ENCODE measurements at places on chromosomes 7 and 10.

GRCh38 chr10:16509996-16510395 is 11.7 kb downstream of the C1QL3 start:
- no peak for DNase-seq

GRCh38 chr7:128833148-128833945 is 3.1 kb downstream of the FLNC start:
- no peak for DNase-seq

GRCh38 chr7:77710067-77710466 is 13.8 kb downstream of the RSBN1L start:
- no peak for DNase-seq

DNA sequence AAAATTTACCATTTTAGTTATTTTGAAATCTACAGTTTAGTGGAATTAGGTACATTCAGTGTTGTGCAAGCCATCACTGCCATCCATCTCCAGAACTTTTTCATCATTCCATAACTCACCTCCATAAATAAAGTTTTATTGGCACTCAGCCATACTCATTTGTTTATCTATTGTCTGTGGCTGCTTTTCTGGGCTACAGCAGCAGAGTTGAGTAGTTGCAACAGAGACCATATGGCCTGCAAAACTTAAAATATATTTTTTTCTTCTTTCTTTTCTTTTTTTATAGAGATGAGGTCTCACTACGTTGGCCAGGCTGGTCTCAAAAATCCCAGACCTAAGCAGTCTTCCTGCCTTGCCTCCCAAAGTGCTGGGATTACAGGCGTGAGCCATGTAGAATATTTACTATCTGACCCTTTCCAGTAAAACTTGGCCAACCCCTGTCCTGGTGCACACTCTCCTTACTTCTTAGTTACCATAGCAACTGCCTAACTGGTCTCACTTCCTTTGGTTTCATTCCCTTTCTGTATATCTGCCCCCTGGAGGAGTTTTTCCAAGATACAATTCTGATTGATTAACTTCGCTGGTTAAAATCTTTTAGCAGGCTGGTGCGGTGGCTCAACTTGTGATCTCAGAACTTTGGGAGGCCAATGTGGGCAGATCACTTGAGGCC is 133.2 kb downstream of the CUX1 start:
- no peak for DNase-seq

GRCh38 chr10:28719789-28720436 is 42.6 kb downstream of the BAMBI start:
- DNase-seq = no peak
